ENCODE measurements at places on chromosomes 4 and X. TPM values are rescaled to one million over a fixed set of nuclear protein-coding genes. Genes with fewer than 3 reads are reported as not detected.

DNA sequence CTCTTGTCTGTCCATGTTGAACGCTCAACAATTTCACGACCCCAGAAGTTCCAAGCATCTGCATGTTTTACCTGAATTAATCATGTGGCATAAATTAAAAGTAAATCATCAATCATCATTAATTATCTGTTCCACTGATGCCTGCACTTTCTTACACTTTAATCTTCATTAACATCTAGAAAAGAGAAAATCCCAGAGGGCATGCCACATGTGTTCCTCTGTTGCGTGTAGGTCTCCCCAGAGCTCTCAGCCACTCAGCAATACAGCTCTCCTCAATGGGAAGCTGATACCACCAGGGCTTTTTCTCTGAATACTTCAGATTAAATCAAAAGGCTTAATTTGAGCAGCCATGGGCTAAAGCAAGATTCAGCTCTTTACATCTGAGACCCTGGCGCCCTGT lies 722.4 kb upstream of the TENM3 start:
- no peaks in the 10 kb centered on the region for H3K36me3 ChIP-seq
- H3K27me3 ChIP-seq = peaks cover 3% of the 10 kb centered on the region
- H3K27ac ChIP-seq = no peak overlapping the region
- H3K4me1 ChIP-seq = no peaks in the 10 kb centered on the region

DNA sequence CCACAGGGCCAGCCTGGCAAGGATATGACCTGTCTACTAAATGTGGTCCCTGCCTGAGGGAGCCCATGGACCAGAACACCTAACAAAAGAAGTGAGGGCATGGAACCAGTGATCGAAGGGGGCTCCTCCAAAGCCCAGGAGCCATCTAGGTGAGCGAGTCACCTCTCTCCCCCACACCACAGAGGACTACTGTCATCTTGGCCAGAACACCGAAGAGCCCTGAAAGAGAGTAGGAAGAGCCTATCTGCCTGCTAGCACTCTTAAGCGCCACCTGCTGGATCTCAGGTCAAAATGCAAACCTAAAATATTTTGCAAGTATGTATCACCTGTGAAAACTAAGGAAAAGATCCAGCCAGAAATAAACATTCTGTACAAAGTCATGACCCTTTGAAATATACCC lies 137.9 kb upstream of the ZXDB start:
- no peaks in the 10 kb centered on the region for H3K27me3 ChIP-seq
- no peaks in the 10 kb centered on the region for H3K36me3 ChIP-seq
- H3K4me3 ChIP-seq = no peak overlapping the region
- H3K27ac ChIP-seq = no peak overlapping the region

DNA sequence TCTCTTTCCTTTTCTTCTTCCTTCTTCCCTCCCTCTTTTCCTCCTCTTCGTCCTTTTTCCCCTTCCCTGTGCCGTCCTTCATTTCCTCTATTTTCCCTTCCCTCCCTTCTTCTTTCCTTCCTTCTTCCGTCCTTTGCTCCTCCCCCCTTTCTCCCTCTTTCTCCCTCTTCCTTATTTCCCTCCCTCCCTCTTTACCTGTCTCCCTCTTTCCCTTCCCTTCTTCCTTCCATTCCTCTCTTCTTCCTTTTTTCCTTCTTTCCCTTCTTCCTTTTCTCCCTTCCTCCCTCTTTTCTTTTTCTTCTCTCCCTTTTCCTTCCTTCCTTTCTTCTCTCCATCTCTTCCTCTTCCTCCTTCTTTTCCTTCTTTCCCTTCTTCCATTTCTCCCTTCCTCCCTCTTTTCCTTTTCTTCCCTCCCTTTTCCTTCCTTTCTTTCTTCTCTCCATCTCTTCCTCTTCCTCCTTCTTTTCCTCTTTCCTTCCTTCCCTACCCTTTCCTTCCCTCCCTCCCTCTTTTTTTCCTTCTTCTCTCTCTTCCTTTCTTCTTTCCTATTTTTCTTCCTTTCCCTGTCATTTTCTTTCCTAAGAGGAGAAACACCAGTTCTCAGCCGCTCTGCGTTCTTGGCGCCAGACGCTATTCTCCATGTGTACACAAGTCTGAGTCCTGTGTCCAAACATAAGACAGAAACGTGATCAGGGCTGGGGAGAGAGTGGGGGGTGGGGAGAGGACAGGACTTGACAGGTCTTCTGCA lies 597.1 kb downstream of the MID1IP1 start:
- H3K4me3 ChIP-seq = no peak overlapping the region
- no peak overlapping the region for H3K27ac ChIP-seq
- H3K36me3 ChIP-seq = no peaks in the 10 kb centered on the region
- DNase-seq = no peak
- H3K4me1 ChIP-seq = no peaks in the 10 kb centered on the region

DNA sequence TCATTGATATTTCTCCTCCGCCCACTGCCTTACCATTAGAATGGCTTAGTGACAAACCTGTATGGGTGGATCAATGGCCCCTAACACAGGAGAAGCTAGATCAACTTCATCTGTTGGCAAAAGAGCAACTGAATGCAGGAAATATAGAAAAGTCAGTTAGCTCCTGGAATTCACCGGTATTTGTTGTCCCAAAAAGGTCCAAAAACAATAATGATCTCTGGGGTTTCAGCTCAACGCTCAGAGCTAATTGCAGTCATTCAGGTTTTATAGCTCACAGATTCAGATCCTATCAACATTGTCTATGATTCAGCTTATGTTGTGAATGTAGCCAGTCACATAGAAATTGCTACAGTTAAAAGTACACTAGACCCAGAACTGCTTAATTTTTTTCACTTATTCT lies 124.0 kb upstream of the ZCCHC13 start:
- H3K4me1 ChIP-seq = no peaks in the 10 kb centered on the region
- H3K4me3 ChIP-seq = no peak overlapping the region
- H3K27ac ChIP-seq = no peak overlapping the region
- H3K27me3 ChIP-seq = no peaks in the 10 kb centered on the region
- no peaks in the 10 kb centered on the region for H3K36me3 ChIP-seq
- DNase-seq = no peak

- no peak overlapping the region for H3K4me3 ChIP-seq
- H3K27me3 ChIP-seq = no peaks in the 10 kb centered on the region
- DNase-seq = no peak
- H3K36me3 ChIP-seq = no peaks in the 10 kb centered on the region
- no peak overlapping the region for H3K27ac ChIP-seq
Observed at GRCh38 chrX:54484666-54485065, 11.4 kb downstream of the FGD1 start.

DNA sequence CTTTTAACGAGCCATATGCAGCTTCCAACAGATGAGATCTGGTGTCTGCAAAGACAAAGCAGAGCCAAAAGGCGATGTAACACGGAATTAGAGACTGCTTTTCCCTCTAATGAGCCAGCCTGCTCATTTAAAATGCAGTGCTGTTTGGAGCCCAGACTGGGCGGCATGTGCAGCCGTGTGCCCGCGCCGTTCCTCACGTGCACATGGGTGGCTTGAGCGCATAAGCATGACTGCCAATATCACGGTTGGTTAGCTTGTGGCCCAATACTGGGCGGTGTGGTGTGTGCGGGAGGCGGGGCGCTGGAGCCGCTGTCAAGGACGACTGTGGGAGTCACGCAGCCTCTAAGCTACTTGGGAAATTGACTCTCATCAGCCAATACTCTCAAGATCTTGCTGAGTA lies 87.0 kb upstream of the SCOC start:
- no peak overlapping the region for H3K27ac ChIP-seq
- DNase-seq = no peak
- H3K36me3 ChIP-seq = no peaks in the 10 kb centered on the region

GRCh38 chrX:100409610-100410590 lies at the start of gene PCDH19:
Gene PCDH19, minus strand, starts transcription at chrX:100410273. Its CDS starts 1,676 bp downstream, at chrX:100408597.
- peaks cover 34% of the 10 kb centered on the region for H3K27me3 ChIP-seq
- no peaks in the 10 kb centered on the region for H3K36me3 ChIP-seq
- DNase-seq = peak; percentile 17
- H3K4me3 ChIP-seq = 0 out of 2 replicates have a peak within 1 kb of the TSS, but pooled peaks have one; percentile 4

GRCh38 chrX:37666516-37666915 lies 19.1 kb upstream of the XK start:
- DNase-seq = no peak
- peaks cover 4% of the 10 kb centered on the region for H3K27me3 ChIP-seq
- no peaks in the 10 kb centered on the region for H3K4me1 ChIP-seq
- H3K27ac ChIP-seq = no peak overlapping the region

- no peaks in the 10 kb centered on the region for H3K4me1 ChIP-seq
- no peaks in the 10 kb centered on the region for H3K36me3 ChIP-seq
- no peak overlapping the region for H3K4me3 ChIP-seq
- H3K27ac ChIP-seq = no peak overlapping the region
Observed at GRCh38 chrX:68652326-68653170, 5.1 kb downstream of the STARD8 start.

- H3K4me1 ChIP-seq = no peaks in the 10 kb centered on the region
- no peak overlapping the region for H3K27ac ChIP-seq
- H3K27me3 ChIP-seq = no peaks in the 10 kb centered on the region
- DNase-seq = no peak
Observed at GRCh38 chrX:21658746-21659145, 616 bp upstream of the KLHL34 start.

- H3K4me1 ChIP-seq = peaks cover 3% of the 10 kb centered on the region
- no peak overlapping the region for H3K27ac ChIP-seq
- H3K27me3 ChIP-seq = no peaks in the 10 kb centered on the region
- H3K36me3 ChIP-seq = no peaks in the 10 kb centered on the region
- no peak overlapping the region for H3K4me3 ChIP-seq
Observed at GRCh38 chr4:184596617-184597185, 52.5 kb downstream of the CASP3 start.

DNA sequence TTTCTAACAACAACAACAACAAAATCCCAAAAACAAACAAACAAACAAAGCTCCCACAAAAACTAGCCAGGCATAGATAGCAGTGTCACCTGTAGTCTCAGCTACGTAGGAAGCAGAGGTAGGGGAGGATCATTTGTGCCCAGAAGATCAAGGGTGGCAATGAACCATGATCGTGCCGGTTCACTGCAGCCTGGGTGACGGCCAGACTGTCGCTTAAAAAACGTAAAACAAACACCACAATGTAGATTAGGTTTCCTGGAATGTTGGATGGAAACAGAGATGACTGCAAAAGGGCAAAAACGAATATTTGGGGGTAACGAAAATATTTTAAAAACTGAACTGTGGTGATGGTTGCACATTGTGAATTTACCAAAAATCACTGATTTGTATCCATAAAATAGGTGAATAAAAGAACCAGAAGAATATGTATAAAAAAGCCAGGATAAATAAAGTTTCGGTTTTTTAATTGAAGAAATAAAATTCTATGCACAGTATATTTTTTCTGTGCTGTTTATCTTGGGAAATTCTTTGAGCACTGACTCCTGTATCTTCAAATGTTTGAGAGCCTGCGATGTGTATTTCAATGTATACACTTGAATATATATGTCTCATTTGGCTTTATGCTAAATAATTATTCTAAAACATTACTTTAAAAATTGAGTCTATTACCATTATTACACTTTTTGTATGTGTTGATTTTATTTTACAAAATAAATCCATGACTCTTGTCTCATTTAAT lies 1477.0 kb downstream of the PCDH7 start:
- DNase-seq = no peak
- no peaks in the 10 kb centered on the region for H3K36me3 ChIP-seq
- no peaks in the 10 kb centered on the region for H3K4me1 ChIP-seq
- H3K27me3 ChIP-seq = no peaks in the 10 kb centered on the region

DNA sequence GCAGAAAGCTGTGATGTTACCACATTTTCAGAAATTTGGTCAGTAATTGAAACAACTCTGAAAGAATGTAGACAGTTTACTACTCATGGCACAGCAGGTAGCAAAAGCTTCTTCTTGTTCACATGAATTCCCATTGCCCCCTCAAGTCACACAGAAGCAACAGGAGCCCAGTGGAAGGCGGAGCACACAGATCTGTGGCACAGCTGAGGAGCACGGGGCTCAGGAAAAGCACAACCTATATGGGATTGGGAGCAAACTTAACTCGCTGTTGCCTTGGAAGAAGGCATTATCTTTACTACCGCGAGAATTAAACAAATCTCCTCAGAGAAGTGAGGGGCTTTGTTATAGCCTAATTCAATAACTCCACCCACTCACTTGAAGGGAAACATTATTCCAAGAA lies 358.5 kb downstream of the SPOCK3 start:
- H3K36me3 ChIP-seq = no peaks in the 10 kb centered on the region
- H3K27me3 ChIP-seq = no peaks in the 10 kb centered on the region
- no peak overlapping the region for H3K4me3 ChIP-seq
- no peak for DNase-seq

- DNase-seq = no peak
- H3K27me3 ChIP-seq = no peaks in the 10 kb centered on the region
- no peaks in the 10 kb centered on the region for H3K36me3 ChIP-seq
- H3K27ac ChIP-seq = no peak overlapping the region
- H3K4me3 ChIP-seq = no peak overlapping the region
Observed at GRCh38 chr4:53076374-53076958, 214.3 kb downstream of the RASL11B start.

- no peaks in the 10 kb centered on the region for H3K36me3 ChIP-seq
- H3K4me3 ChIP-seq = no peak overlapping the region
- H3K27ac ChIP-seq = no peak overlapping the region
- H3K4me1 ChIP-seq = no peaks in the 10 kb centered on the region
- no peak for DNase-seq
- H3K27me3 ChIP-seq = no peaks in the 10 kb centered on the region
Observed at GRCh38 chr4:129929052-129929451, 833.1 kb downstream of the C4orf33 start.

DNA sequence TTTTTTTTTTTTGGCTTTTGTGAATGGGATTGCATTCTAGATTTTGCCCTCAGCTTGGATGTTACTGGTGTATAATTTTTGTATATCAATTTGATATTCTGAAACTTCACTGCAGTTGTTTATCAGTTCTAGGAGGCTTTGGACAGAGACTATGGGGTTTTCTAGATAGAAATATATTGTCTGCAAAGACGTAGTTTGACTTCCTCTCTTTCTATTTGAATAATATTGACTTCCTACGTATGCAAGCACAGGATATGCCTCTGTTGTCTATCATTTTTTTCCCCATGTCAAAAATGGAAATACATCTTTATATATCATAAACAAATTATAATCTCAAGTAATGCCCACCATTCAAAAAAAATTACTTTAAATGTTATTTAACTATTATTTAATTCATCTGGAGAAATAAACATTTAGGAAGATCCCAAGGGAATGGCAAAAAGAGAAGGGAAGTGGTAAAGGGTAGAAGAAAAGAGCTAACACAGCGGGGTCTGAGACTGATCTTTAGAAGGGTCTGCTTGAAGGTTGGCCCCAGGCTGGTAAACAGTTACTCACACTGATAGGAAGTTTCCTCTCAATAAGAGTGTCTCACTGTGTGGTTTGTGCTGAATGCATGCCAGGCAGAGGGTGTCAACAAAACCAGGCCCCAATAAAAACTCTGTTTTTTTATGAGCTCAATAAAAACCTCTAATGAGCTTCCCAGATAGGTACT lies 35.7 kb downstream of the ZNF518B start:
- H3K27me3 ChIP-seq = no peaks in the 10 kb centered on the region
- no peaks in the 10 kb centered on the region for H3K36me3 ChIP-seq
- no peak overlapping the region for H3K27ac ChIP-seq
- DNase-seq = no peak
- no peaks in the 10 kb centered on the region for H3K4me1 ChIP-seq

The CCDC110 gene
- total RNA-seq = 0.90 TPM

The IL1RAPL2 gene
- not detected for total RNA-seq

The PPP1R3F gene
- 0.72 TPM for total RNA-seq

The SLC2A9 gene
- 0.56 TPM for total RNA-seq

The ADGRG4 gene
- not detected for total RNA-seq

The TSPYL2 gene
- total RNA-seq = 20.6 TPM

The EXOC1L gene
- total RNA-seq = not detected

The NUDT11 gene
- total RNA-seq = 13.8 TPM

The BRS3 gene
- not detected for total RNA-seq

The MAGED4 gene
- 9.9 TPM for total RNA-seq

The C4orf50 gene
- total RNA-seq = not detected

Measured in IMR-90 (cell line).